ENCODE measurements at places on chromosomes 5 and 9.

GRCh38 chr9:28678097-28678496 is 1104.8 kb upstream of the C9orf72 start:
- ATAC-seq = no peak

GRCh38 chr5:127785098-127785927 is 82.1 kb downstream of the CCDC192 start:
- ATAC-seq = peak; percentile 91

DNA sequence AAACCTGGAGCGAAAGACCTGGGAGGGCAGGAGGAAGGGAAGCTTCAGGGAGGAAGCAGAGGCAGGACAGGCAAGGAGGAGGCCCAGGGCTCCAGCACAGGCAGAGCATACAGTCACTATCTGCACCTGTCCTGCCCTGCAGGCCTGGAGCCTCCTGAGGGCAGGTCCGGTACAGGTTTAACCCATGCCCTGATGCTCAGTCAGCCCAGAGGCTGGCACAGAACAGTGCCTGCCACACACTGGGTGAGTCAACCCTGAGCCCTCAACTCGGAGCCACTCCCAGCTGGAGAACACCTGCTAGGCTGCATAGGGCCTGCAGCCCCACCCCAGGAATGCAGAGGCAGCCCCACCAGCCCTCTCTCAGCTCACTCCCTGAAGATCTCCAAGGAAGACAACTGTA is 161.5 kb upstream of the PHYKPL start:
- no peak for ATAC-seq

DNA sequence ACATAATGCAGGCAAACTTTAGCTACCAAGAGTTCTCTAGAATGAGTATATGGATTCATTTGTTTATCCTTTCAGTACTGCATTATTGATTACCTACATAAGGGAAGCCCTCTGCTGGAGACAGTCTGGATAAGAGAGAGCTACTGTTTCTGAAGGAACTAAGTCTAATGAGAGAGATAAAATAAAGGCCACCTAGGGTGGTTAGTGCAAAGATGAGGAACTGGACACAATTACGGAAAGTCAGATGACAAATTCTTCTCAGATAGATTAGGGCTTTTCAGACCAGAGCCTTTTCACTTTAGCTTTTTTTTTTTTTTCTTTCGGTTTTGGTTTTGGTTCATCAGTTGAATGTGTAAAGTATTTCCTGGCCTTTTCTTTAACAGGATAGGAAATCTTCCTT is 31.3 kb downstream of the ISOC1 start:
- peak; percentile 78 for ATAC-seq

DNA sequence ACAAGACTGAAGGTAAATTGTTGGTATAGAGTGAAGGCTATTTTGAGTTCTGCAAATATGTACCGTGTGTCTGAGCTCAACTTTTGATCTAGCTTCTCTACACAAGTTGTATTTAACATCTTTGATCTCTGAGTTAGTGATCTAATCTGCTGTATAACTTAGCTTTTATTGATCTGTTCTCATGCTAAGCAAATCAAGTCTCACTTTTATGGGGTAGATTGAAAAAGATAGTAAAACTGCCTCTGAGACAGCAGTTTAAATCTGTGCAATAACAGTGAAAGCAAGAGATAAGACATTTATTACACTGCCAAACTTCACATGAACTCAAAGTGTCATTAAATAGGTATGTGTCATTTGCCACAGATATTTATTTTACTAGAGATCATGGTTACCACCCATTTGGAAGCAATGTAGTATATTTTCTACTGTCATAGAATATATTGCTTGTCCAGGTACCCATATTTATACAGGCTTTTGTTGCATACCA is 477.3 kb downstream of the ISL1 start:
- no peak for ATAC-seq

- ATAC-seq = no peak
Measured at GRCh38 chr9:5269249-5269715, 35.2 kb downstream of the RLN2 start.

DNA sequence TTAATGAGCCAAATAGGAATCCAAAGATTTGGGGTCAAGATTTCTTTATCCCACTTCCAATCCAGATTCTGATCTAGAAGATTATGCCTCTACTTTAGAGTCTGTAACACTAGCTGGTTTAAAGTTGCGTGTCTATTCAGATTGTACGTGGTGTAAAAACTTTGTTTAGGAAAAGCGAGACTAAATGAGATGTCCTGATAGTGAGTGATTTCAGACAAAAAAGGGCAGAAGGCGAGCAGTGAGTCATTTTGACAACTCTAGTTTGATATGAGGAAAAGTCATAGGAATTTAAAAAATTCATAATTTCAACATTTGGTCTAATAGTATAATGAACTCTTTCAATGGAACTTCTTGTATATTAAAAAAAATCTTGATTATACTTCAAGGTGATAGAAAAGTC is 119.6 kb upstream of the KLF9 start:
- ATAC-seq = no peak

GRCh38 chr5:60852317-60852716 is 8.2 kb upstream of the ELOVL7 start:
- ATAC-seq = no peak

DNA sequence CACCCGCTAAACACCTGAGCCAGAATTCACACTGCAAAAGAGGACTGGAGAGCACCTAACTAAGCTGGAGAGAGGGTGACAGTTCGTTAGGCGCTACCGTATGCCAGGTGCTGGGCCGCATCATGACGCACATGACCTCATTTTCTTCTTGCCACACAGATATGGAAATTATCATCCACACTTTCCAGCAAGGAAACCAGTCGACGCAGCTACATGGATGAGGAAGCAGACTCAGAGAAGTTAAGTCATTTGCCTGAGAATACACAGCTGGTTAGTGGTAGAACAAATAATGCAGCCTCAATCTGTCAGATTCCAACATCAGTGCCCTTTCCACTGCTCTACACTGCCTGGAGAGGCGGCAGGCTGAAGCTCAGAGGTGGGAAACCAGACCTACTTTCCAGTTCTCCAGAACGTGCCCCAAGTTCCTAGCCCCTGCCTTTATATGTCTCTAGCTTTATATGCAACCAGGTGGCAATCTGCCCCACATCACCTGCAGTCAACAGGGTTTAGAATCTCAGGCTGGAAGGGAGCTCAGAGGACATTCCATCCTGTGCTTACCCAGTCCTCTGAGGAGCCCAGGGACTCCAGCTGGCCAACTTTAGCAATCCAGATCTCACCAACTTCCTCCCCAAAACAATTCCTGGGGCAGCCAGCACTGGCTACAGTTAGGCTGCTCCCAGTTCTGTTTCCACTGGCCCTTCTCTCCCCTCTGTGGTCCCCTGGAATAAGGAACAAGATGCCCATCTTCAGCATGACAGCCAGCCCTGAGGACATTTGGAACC is 8.8 kb downstream of the TNIP1 start:
- no peak for ATAC-seq

- ATAC-seq = peak; percentile 51
Measured at GRCh38 chr9:96020792-96021550, 145.5 kb downstream of the ERCC6L2 start.

- no peak for ATAC-seq
Measured at GRCh38 chr5:102481054-102481715, 17.6 kb downstream of the SLCO6A1 start.

GRCh38 chr5:1641041-1641440 is 117.3 kb upstream of the LPCAT1 start:
- no peak for ATAC-seq

DNA sequence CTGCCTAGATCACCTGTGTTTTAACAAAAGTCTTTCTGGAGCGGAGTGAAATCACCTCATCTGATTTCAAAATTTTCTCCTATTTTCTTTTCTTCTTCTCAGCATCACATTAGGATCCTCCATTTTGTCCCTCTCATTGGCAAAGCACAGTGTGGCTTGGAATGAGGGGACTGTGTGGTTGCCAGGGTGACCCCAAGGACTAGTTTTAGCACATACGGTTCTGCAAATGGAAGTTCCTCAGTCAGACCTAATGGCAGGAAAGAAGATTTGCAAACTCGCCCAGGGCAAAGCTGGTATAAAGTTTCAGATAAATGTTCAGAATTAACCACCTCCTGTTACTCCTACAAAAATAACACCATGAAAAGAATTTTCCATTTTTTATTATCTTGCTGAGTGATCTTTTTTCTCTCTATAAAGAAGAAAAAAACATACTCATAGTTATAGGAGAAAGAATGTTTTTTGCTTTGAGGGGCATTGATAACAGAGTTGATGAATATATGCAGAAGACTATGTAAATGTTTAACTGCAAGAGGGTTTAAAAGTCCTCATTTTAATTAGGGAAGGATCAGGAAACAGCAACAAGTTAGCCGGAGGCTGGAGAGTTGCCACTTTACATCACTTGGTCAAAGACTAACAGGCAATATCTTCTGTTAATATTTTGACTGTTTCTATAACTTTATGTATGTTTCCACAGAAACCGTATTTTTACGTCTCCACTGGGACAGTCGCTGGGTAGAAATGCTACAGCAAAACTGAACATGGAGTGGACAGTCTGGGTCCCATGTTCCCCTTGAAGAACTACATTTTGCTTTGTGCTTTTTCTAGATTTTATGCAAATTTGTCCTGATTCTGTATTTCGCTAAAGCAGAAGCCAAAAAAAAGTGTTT is 257.8 kb downstream of the NR2F1-AS1 start:
- ATAC-seq = no peak

DNA sequence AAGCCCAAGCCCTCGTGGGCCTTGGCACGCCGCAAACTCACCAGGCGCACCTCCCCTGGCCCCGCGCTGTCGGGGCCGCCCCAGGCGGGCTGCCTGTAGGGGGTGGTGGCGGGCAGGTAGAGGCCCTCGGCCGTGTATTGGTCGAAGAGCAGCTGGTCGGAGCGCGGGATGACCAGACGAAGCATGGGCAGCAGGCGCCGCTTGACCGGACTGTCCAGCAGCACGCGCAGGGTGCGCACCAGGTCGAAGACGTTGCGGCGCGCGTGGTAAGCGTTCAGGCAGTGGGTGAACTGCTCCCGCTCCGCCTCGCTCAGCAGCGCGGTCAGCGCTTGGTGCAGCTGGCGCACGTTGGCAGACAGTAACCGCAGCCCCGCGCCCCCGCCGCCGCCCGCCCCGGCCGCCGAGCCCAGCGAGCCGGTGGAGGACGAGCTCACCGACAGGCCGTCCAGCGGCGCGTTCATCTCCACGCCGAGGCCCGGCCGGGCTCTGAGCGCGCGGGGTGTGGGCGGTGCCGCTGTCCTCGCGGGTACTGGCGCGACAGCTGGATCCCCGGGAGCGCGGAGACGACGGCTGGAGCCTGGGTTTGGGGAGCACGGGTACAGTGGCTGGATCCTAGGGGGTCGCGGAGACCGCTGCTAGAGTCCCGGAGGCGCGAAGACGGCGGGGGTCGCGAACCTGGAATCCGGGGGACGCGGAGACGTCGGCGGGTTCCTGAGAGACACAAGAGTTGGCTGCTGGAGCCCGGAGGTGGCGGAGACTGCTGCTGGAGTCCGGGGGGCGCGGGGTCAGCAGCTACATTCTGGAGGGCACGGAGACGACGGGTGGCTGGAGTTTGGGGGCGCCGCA is 709 bp downstream of the WHRN start:
- peak; percentile 58 for ATAC-seq

DNA sequence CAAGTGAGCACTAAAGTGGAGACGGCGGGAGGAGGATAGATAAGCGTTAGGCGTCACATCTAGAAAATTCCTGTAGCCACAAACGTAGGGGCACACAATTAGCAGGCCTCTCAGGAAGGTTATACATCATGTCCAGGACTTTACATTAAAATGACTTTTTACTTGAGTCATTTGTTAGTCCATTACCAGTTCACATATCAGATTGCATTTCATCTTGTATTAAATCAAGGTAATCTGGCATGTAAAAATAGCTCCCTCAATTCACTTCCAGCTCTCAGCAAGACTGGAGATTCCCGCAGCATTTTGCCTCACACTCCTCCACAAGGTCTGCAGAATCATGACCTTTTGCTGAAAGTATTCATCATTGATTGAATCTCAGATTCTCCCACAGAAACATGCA is 118.8 kb downstream of the PRDM6 start:
- ATAC-seq = no peak

GRCh38 chr5:78747055-78747454 is 98.5 kb upstream of the LHFPL2 start:
- ATAC-seq = no peak

GRCh38 chr9:27276193-27277030 is 20.5 kb downstream of the EQTN start:
- no peak for ATAC-seq

DNA sequence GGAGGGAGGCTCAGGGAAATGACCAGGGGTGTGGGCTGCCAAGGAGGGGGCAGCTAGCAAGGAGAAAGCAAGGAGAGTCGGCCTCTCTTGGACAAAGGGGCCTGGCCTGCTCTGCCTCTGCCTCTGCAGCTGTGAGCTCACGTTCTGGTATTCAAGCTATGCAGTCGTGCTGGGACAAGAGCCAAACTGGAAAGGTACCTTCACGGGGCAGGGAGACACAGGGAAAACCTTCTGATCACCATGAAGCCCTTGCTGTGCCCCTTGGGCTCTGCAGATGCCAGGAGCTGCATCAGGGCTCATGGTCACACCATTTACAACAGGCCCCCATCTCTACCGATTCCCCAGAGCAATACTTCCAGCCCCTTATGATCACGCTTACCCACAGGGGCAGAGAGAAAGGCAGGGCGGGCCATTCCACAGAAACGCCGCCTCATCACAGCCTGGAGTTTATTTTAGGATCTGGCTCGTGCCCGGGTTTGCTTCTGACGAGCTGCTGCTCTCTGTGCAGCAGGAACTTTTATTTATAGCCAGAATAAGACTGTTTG is 63.2 kb downstream of the PRRT1B start:
- no peak for ATAC-seq

- ATAC-seq = no peak
Measured at GRCh38 chr5:35324201-35324600, 93.9 kb upstream of the PRLR start.

DNA sequence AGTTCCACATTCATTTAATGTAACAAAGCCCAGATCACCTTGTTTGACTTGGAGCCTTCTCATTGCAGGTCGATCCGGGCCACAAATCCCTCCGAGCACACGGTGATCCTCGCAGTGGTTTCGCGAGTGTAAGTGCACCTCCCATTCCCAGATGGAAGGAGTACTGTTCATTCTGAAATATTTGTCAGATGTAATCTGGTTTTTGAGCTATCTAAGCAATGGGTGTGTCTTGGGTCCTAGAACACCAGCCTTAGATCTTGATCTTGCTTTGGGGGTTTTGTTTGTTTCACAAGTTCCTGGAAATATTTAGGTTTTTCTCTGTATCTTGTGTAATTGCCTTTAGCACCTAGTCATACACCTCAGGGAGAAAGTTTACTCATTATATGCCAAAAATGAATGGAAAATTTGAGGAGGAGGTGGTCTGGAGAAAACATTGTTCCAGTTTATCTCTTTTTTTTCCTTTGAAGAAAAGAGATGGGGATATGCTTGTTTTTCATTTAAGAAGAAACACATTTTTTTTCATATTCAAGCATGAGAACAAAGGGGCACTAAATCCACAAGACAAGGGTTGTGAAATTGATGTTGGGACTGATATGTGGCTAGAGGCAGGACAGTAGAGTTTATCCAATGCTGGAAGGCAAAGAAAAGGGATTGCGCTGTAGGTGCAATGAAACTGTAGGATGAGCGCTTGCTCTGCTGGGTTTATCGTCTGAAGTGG is 118.6 kb downstream of the PDE8B start:
- ATAC-seq = peak; percentile 84

GRCh38 chr5:10420932-10421331 is 20.7 kb upstream of the ROPN1L start:
- no peak for ATAC-seq

GRCh38 chr5:166398131-166398530 is 1893.3 kb upstream of the WWC1 start:
- no peak for ATAC-seq
